ENCODE measurements at places on chromosomes 5 and 9. TPM values are rescaled to one million over a fixed set of nuclear protein-coding genes. Genes with fewer than 3 reads are reported as not detected.

DNA sequence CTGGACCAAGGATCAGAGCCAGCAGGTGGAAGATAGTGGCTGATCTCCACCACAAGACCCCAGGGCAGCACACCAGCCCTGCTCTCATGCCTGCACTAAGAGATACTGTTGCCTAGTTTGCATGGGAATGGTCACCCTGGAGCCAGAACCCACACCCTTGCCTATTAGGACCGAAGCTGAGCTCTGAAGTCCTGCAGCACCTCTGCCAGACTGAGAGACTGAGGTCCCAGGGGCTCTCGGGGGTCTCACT lies 11.3 kb downstream of the ACSL6 start:
- no peak for DNase-seq

PCDHGC5 gene
- total RNA-seq = 1.7 TPM

DNA sequence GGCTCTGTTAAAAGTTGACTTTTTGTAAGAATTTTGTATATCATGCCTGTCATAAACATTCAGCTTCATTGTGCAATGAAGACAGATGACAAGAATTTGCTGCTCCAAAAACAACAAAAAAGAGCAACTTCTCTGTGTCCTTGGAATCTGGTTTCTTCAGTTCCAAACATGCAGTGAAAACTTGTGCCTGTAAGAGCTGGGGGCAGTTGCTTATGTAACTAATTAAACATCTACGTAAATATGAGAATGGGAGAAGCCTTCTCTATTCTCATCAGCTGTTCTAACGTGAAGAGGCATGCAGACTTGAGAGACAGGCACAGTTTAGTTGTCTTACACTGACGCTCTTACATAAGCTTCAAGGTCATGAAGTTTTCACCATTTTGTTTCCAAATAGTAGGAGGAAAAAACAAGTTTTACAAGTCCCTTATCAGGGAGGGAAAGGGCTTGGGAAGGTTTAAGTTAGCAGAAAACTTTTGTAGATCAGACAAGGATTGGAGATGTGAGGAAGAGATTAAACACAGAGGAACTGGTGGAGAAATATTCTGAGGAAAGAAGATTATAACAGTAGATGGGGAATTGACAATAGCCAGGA lies 170.4 kb downstream of the RFK start:
- peak; percentile 4 for DNase-seq

- DNase-seq = no peak
Observed at GRCh38 chr9:86674487-86674886, 272.8 kb downstream of the GAS1 start.

- DNase-seq = no peak
Observed at GRCh38 chr9:130058154-130058553, 4.4 kb downstream of the GPR107 start.
